Suprapubic skin (tissue), 4 donors: ENCODE measurements at places on chromosomes 7 and 10.

DNA sequence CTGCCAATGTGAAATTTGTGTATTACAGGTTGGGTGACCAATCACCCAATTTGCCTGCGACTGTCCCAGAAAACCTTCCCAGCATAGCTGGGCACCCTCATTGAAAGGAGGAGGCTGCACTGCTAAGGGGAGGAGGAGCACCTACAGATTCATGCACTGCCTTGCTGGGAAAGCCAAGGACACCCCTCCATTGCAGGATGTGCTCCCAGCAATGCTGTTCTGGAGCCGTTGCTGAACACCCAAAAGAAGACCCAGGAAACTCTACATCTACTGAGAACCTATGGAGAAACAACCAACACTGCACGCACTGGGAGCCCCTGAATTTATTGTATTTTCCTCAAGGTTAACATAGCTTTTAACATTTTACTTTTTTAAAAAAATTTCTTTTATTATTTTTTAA is 238.2 kb upstream of the GRB10 start:
- no peak for DNase-seq

DNA sequence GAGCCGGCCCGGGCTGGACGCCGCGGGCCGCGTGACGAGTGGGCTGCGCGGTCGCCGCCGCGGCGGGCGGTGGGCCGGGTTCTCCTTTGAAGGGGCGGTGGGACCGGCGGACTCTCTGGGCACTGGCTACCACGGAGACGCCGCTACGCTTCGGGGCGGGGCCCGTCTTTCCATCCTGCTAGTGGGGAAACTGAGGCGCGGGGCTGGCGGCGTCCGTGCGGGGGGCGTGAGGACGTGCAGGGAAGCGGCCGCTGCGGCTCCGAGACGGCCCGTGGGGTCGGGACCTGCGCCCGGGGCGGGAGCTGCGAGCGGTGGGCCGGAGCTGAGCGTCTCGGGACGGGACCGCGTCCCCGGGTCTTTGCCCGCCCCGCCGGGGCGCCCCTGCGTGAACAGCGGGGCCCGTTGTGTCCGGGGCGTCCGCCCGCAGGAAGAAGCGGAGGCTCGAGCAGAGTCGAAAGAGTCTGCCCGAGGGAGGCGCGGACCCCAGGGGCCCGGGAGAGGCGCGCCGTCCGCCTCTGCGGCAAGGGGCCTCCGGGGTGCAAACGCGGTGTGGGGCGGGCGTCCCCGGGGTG is 548 bp upstream of the BNIP3 start:
- DNase-seq: peak; percentile 81

- peak; percentile 50 for DNase-seq
Observed at GRCh38 chr7:2015251-2015871, 217.4 kb downstream of the MAD1L1 start.

GRCh38 chr10:29411666-29412315 is 122.9 kb downstream of the LYZL1 start:
- DNase-seq: no peak

DNA sequence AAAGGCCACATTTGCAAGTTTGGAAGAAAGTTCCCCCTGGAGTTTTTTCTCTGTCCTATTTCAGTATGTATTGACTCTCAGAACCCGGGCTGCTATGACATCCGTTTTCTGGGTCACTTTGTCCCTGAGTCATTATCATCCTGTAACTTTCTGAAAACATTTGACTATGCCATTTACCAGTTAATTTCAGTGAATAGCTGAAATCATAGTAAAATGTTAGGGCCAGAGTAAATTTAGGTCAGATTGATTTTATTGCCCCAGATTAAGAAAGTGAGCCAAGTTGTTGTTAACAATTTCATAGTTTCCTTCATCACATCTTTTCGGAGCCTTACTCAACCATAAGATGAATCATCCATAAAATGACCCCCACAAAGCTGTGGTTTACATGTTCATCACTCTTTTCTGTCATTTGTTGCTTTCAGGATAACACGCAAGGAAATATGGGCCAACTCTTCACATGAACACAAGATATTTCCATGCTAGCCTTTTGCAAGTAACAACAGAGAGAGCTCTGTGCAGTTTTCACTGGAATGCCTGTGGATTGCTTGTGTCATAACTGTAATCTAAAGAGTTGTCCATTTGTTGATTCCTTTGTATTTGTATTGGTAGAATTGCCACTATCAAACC is 3.9 kb upstream of the MACC1 start:
- DNase-seq: no peak
